Epithelial cell of proximal tubule (primary cell): ENCODE measurements at places on chromosomes 1 and 21. TPM values are rescaled to one million over a fixed set of nuclear protein-coding genes. Genes with fewer than 3 reads are reported as not detected.

GRCh38 chr1:113534130-113534817 is 144.0 kb downstream of the MAGI3 start:
- DNase-seq: peak; percentile 10

DNA sequence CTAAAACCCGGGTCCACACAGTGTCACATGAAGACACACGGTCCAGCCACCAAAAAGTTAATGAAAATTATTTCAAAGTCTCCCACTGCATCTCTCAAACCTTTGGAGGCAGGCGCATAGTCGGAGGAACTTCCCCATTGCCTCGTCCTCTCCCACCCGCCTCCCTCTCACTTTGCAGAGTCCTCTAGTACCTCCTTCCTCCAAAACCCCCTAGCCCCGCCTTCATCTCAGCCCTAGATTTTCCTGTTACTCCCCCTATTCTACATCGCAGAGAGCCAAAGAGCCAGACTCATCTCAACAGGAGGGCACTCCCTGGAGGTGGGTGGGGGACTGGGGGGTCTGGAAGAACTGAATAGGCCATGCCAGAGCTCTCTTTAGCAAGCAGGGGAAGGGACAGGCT is 79.3 kb downstream of the DISP3 start:
- no peak for DNase-seq

SLC30A2 gene
- total RNA-seq: not detected in 2 replicates

GRCh38 chr21:45051580-45052434 is 22.6 kb upstream of the ADARB1 start:
- no peak for DNase-seq

DNA sequence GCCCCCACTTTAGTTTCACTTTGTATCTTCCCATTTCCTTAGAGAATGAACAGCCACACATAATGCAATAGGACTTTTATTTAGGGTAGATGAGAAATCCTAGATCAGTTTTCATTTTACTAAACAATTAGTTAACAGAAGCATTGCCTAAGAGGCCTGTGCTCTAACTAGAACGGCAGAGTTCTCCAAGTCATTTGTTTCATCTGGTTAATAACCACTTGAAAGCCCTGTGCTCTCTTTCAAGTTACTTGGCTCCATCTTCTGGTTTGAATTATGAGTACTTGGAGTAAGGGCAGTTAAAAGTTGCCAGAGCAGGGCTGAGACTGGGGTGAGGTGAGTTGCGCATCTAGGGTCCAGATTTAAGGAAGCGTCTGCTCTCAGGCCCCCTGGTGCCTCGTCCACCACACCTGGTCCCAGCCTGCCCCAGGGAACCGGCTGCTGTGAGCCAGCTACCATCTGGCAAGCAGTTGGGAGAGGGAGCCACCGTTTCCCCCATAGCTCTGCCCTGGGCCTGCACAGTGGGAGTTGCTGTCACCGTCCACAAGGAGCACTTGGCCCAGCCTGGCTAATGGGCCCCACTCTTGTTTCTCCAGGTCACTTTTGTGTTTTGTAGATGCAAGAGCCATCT is 18.1 kb upstream of the SLC44A3 start:
- peak; percentile 69 for DNase-seq

FAM72C gene
- total RNA-seq: 2.7 and 6.2 TPM in 2 replicates

DCST1 gene
- not detected in 2 replicates for total RNA-seq

GRCh38 chr1:228753287-228753686 is 18.0 kb downstream of the RHOU start:
- DNase-seq: no peak

DNA sequence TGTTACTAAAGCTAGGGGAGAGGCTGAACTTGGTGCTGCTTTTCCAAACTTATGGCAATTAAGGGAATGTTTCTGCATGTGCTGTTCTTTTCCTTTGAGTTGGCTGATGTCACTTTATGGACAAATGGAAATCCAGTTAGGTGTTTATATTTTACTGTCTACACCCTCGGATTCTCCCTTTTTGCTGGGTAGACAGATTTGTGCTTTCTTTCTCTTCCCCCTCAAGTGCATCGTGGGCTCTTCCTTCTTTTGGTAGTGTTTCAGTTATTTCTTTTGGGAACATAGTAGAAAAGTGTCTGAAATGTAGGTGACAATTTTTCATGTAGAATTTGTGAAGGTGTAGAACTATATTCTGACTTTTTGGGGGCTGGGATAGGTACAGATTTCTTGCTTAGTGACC is 22.9 kb downstream of the SYT14 start:
- no peak for DNase-seq

DNA sequence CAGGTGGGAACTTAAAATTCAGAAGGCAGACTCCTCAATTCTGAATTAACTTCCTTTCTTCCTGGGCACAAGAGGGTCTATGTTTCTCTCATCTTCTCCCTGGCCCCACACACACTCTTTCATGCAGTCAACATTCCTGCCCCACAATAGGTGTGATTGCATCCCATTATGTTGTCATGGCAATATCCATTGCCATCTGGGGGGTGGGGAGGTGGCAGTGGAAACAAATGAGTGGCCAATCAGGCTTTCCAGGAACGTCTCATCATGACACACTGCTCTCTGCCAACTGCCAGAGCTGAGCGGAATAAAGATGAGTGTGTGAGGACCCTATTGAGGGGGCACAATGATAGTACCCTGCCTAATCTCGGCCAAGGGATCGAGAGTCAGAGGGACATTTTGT is 80.4 kb downstream of the KCND3 start:
- no peak for DNase-seq

CNKSR1 gene
- 6.7 and 14.8 TPM in 2 replicates for total RNA-seq

GRCh38 chr1:205534444-205534985 is 30.0 kb downstream of the CDK18 start:
- no peak for DNase-seq

DNA sequence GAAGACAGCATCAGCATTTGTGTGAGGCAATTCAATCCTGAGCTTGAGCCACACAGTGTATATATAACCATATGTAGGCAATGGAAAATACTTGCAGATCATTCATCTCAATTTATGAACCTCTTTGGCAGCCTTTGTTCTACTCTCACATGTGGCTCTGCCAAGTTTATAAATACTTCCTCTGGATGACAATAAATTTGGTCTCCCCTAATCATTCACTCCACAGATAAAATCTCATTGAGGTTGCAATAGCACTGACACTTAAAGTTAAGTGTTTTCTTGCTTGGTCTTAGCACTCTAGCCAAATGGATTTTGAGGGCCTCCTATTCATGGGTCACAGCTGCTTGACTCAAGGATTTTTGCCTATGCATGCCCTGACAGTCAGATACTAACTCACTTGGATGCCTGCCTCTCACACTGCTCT is 136.6 kb upstream of the VANGL1 start:
- no peak for DNase-seq

DNA sequence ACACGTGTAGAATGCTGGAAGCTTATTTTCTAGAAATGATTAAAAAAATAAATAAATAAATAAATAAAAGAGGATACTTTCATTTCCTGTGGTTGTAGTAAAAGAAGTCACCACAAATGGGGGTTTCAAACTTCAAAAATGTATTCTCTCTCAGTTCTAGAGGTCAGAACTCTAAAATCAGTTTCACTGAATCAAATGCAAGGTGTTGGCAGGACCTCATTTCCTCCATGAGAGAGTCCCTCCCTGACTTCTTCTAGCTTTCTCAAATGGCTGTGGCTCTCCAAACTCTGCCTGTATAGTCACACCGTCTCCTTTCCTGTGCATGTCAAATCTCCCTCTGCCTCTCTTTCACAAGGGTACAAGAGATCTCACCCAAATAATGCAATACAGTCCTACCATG is 312.6 kb upstream of the CXADR start:
- DNase-seq: no peak

FALEC gene
- not detected in 2 replicates for total RNA-seq

NUDT4B gene
- total RNA-seq: 6.9 and 30.9 TPM in 2 replicates

GRCh38 chr1:21827141-21827679 is 15.1 kb downstream of the LDLRAD2 start:
- no peak for DNase-seq
